Neuronal stem cell (in vitro differentiated cells): ENCODE measurements at places on chromosomes 7 and 10.
A peak's percentile ranks its signal among the peaks of the same experiment; 100 is the strongest.

GRCh38 chr10:27482984-27483956 is 20.8 kb upstream of the RAB18 start:
- no peak for DNase-seq

DNA sequence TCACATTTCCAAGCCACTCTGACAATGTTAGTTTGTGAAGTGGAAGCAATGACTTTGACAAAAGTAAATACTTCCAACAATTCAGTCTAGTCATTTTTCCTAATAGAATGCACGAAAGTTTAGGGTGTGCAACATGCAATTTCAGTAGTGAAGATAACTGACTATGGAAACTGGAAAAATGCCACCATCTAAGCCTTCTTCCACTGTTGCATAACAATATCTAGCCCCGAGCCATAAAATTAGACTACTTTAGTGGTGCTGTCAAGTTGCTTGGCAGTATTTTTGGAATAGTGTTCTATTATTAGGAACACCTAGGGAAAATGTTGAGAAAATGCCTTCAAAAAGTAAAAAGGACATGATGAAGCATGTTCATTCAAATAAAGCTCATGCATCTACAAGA is 17.9 kb downstream of the SEMA3A start:
- DNase-seq: no peak

DNA sequence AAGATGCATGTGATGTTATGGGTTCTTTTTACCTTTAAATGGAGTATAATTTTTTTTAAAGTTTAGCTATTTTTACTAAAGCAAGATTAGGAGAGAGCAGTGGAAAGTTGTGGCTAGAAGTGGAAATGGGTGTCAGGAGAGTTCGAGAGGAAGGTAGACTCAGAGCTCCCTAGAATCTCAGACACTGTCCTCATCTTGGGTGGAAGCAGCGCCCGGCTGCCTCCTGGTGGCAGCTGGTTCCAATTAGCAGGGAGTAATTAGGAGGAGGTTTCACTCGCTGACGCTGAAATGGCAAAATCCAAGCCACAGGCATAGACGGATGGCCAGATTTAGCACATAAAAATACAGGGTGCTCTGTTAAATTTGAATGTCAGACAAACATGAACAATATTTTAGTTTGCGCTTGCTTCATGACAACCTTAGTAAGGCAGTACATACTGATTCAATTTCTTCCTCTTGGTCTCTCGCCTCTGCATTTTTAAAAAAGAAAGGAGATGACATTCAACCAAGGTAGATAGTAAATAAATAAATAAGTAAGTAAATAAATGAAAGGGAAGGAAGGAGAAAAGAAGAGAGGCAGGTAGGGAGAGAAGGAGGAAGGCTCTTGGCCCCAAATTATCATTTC is 58.5 kb downstream of the LGI1 start:
- peak; percentile 59 for DNase-seq

DNA sequence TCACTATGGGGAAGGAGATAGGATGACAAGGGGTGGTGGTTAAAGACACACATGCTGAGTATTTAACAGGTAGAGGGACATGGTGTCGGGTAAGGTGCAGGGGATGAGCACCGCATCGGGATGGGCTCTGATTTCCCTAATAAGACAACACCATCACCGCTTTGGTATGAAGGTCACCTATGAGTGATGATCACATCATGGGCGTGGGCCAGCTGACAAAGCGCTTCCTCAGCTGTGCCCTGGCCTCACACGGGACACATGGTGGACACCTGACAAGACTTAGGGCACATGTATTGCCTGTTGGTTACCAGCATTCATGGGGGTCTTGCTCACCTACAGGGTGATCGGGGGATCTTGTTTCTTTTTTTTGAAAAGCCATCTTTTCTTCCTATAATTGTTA is 12.8 kb downstream of the C7orf57 start:
- no peak for DNase-seq

DNA sequence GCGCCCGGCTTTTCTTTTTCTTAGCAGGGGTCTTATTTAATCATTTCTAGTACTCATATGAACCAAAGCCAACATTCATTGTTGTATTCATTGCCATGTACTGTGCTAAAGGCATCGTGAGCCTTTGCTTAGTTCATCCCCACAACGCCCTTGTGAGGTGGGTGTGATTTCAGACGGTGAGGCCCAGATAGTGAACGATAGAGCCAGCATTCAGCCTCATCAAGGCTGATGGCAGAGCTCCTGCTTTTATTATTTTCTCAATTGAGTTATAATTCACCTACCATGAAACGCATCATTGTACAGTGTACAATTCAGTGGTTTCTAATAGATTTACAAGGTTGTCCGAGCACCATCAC is 50.1 kb downstream of the HK1 start:
- no peak for DNase-seq

DNA sequence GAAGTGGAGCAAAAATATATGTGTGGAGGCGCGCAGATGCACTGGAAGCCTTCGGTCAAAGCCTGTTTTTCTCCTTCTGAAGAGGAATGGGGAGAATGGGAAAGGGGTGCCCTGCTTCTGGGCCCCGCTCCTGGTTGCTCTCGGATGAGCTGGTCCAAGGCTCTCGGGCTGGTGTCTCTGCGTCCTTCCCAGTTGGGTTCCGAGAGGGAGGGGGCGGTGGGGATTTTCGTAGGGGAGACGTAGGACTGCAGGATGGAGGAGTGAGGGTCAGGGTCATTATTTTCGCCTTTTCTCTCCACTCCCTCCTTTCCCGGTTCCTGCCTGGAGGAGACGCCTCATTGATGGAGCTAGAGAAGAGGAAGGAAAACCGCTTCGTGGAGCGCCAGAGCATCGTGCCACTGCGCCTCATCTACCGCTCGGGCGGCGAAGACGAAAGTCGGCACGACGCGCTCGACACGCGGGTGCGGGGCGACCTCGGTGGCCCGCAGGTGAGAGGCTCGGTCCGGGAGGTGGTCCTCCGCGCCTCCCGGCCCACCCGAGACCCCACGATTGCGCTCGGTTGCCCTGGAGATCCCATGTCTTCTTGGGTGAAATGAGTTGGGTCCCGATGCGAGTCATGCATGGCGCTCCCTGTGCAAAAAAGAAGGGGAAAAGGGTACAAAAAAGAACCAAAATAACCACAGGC is 790 bp downstream of the ADAM22 start:
- DNase-seq: peak; percentile 17

GRCh38 chr10:80277016-80277415 is 12.4 kb downstream of the MAT1A start:
- DNase-seq: no peak

DNA sequence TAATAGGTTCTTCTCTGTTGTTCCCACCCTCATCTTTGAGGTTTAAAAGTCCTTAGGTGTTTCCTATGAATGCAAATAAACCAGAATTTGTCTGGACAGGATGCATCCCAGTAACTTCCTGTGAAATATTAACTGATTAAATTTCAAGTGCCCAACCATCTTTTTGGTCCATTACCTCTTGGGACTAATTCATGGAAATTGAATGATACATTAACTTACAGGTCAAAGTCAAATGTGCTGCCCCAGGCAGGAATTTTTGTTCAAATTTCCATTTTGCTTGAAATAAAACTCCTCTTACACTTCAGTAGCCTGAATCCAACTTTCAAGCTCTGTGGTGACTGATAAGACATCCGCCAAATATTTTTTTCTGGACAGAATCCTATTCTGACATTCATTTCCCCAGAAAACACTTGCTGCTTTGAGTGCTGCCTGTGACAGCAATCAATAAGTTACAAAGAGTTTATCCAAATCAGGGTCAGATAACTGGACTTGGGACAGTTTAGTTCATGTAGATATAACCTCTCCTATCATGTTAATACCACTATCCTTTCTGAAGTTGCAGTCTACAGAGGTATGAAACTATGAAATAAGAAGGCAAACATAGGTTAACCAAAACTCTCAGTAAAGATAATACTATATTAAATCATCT is 383.5 kb downstream of the POM121L12 start:
- DNase-seq: no peak

DNA sequence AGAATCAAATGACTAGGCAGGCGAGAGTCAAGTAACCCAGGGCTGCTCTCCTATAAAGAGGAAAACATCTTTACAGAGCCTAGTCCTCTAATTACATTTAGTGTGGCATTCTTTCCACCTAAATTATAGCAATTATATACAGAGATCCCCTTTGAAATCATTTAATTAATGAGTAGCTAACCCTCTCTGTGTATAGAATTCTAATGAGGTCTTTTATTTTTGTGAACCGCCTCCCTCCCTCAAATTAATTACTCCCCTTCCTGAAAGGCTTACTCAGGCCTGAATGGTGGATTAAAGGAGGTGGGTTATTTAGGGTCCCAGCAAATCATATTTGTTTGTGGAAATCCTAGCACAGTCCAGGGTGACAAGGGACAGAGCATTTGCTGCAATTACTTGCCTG is 551.8 kb downstream of the SORCS3 start:
- no peak for DNase-seq

DNA sequence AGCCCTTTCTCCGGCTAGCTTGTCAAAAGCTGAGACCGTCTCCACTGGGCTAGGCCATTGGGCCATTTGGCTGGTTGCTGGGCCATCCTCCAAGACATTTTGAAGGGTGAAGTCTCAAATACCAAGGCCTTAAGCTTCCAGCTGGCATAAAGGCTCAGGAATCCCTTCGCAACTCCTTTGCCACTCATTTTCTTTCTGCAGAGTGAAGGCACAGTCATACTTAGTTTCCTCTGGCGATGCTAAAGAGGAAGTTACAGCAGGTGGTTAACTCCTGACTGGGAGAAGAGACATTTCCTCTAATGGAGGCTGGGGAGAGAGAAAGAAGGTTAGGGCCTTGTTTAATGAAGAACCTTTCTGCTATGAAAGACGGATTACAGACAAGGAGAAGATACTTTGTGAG is 4.8 kb upstream of the REPIN1 start:
- no peak for DNase-seq

GRCh38 chr7:138749960-138750359 is 47.8 kb upstream of the TMEM213 start:
- DNase-seq: no peak

GRCh38 chr7:89687211-89687610 is 467.1 kb upstream of the STEAP1 start:
- DNase-seq: no peak

DNA sequence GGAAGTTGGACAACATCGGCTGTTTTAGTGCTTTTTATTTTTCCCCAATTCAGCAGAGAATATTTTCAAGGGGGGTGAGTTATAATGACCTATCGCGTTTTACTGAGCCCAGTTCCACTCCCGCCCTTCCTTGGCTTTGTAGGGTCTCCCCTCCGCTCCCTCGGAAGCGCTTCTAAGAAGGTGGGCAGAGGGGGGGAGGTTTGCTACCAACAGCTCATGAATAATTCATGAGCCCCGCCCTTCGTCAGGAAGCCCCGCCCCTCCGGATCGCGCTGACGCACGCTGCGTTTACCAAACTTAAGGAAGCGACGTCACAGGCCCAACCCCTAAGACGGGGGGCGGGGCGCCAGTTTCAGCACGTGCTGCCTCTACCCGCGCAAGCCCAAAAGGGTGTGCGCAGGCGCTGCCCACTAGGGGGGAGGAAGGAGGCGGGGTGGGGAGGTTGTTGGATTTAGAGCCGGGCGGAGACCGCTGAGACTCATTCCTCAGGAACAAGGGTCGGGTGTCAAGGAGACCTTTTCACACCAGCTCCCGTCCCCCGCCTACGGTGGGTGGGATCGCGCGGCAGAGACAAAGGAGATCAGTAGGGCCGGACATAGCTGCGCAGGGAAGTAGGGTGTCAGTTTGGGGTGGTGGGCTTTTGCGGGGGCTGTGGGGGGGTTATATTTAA is 529 bp upstream of the MEPCE start:
- DNase-seq: peak; percentile 100

- DNase-seq: no peak
These were observed 32.9 kb upstream of the SDK1 start for GRCh38 chr7:3267966-3268690.

DNA sequence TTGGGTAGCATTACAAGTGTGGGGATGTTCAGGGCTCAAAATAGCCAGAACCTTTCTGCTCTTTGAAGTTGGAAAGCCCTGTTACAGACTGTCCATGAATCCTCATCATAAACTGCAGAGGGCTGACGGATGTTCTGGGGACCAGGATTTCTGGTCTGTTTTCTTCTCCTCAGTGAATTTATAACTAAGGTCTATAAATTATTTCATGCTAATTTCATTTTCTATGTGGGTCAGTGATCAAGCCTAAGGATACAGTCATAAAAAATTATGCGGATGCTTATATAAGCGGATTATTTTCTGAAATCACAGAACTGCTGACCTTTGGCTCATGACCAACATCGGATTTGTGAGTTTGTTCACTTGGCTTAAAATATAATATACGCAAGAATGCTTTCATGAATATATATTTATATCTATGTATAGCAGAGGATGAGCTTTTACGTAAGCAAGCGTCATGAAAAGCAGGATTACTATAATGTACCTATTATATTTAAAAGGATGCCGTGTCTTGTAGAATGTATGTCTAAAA is 263.7 kb downstream of the GLI3 start:
- no peak for DNase-seq

DNA sequence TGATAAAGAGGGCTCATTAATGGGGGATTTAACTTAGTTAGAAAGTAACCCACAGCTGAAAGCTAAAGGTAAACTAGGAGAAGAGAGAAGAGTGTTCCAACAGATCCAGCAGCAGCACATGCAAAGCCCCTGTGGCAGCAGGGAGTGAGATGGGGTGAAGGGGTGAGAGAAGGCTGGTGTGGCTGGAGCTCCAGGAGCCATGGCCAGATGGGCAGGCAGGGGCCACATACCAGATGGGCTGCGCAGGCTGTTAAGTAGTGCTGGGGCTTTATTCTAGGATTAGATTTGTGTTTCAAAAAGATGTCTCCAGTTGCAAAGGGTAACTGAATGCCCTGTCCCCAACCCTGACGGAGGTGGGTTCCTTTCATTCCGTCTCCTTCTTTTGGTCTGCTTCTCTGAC is 33.2 kb downstream of the HIF1AN start:
- no peak for DNase-seq

GRCh38 chr10:22332116-22332692 is 11.3 kb downstream of the BMI1 start:
- DNase-seq: peak; percentile 31

GRCh38 chr7:30906515-30907240 is 5.0 kb upstream of the AQP1 start:
- no peak for DNase-seq

DNA sequence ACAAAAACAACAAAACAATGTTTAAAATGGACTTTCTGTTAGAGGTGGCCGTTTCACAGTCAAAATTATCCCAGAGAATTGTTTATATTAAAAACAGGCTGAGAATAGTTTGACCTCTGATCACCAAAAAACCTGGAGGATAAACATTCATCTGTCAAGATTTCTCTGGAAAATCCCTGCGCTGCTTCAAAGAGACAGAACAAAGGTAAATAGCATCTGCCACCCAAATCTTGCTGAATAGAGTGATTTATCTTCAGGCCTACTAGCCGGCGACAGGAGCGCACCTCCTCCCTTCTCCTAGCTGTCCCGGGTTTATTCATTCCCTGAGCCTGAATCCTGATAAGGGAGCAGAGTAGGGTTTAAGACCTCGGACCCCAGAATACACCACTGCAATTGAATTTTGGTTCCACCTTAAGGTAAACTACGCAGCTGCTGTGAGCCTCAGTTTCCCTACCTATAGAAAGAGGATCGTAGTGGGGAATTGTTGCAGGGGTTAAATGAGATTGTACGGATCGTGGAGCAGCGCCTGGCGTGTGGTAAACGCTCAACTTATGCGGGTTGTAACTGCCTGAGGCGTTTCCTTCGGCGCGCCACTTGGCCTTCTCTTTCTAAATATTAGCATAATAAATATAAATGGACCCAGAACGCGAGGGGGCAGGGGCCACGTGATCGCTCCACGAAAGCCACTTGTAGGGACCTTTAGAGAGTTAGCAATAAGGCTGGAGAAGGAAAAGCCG is 498 bp upstream of the ST7 start:
- peak; percentile 14 for DNase-seq
